AG09309 (cell line): ENCODE measurements at places on chromosomes 3 and 15.

- DNase-seq: no peak
Measured at GRCh38 chr15:96695426-96695825, 364.9 kb downstream of the NR2F2 start.

DNA sequence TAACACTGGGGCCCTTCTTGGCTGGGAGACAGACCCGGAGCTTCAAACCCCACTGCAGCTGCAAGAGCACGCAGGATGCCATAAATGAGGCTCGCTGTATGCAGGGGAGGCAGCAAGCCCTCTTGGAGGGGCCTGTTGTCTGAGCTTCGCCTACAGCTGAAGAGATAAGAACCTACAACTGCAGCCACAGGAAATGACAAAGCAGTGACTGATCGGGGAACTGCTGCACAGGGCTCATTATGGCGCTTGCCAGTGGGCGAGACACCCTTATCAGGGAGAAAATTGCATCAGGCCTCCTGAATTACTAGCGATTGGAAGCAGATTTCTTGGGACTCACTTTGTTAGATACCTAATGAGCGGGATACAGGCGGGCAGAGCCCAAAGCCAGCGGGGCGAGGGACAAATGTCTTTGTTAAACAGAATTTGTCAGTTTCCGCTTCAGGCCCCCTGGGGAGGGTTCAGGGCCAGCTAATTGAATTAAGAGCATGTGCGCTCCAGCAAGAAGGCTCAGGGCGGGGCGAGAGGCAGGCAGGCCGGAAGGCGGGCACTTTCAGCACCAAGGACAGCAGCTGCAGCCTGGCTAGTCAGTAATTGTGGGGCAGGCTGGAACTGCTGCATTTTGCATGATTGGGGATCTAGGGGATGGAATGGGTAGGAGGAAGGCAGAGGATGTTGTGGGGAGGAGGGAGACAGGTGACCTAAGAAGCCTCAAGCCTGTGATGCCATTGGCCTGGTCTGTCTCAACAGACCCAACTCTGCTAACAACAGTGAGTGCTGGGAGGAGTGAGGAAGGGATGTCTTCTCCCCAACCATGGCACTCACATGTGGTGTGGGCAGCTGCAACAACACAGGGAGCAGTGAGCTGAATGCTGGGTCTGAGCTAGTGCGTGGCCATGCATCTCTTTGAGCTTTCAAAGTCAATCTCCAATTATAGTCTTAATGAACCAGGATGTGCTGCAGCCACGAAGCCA lies 55.3 kb downstream of the CCDC33 start:
- peak; percentile 37 for DNase-seq

DNA sequence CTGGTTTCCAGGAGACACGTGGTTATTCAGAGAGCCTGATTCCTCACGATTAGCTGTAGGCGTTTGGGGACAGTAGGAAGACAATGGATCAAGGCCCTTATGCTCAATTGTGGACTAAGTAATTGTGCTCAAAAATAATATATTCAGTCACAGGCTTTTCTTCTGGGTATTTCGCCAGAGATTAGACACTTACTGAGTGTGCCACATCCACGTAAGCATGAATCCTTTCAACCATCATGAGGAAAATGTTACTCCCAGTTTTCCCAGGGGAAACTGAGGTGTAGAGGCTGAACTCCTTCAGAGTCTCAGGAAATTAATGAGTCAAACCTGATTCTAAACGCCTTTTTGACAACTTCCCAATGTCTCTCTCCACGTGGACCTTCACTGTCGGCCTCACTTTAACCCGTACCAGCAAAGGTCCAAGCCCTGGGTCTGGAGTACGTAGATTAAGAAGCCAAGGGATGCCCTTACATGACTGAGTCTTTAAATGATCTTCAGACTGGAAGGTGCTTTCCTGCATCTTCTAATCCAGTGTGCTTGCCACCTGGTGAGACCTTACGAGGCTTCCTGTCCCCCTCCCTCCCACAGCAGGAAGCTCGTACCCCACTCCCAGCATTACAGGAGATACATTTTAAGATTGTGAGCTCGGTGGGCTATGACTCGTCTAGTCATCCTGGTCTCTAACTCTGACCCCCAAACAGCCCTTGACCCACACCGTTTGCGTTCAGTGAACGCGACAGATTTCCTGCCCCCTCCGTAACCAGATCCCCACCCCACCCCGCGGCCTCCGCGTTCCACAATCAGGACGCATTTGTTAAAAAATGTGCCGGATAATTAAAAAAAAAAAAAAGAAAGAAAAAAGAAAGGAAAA lies 1.7 kb downstream of the PKM start:
- no peak for DNase-seq

- no peak for DNase-seq
Measured at GRCh38 chr3:37237252-37237651, 62.9 kb upstream of the LRRFIP2 start.

DNA sequence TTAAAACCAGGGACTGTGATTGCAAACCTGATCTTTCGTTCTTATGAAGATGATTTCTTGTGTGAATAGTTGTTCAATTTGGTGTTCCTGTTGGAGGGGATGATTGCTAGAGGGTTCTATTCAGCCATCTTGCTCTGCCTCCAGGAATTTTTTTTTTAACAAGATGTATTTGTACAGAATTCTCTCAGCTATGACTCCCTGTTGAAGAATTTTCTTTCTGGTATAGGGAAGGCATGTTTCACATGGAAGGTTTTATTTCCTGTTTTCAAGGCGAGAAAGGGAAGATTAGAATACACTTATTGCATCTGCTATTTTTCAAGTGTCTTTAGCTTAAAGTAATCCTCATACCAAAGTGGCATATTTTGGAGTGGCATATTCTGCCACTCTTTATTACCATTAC lies 5.6 kb upstream of the LRRC34 start:
- DNase-seq: no peak

GRCh38 chr15:76991048-76991447 lies 3.9 kb upstream of the PSTPIP1 start:
- DNase-seq: no peak

- no peak for DNase-seq
Measured at GRCh38 chr3:80733522-80734176, 965.9 kb upstream of the ROBO1 start.

- no peak for DNase-seq
Measured at GRCh38 chr3:139187154-139187553, 142.5 kb upstream of the PRR23C start.

- no peak for DNase-seq
Measured at GRCh38 chr3:71117572-71118247, 465.8 kb downstream of the FOXP1 start.

- no peak for DNase-seq
Measured at GRCh38 chr3:38097446-38098375, 39.2 kb downstream of the ACAA1 start.

DNA sequence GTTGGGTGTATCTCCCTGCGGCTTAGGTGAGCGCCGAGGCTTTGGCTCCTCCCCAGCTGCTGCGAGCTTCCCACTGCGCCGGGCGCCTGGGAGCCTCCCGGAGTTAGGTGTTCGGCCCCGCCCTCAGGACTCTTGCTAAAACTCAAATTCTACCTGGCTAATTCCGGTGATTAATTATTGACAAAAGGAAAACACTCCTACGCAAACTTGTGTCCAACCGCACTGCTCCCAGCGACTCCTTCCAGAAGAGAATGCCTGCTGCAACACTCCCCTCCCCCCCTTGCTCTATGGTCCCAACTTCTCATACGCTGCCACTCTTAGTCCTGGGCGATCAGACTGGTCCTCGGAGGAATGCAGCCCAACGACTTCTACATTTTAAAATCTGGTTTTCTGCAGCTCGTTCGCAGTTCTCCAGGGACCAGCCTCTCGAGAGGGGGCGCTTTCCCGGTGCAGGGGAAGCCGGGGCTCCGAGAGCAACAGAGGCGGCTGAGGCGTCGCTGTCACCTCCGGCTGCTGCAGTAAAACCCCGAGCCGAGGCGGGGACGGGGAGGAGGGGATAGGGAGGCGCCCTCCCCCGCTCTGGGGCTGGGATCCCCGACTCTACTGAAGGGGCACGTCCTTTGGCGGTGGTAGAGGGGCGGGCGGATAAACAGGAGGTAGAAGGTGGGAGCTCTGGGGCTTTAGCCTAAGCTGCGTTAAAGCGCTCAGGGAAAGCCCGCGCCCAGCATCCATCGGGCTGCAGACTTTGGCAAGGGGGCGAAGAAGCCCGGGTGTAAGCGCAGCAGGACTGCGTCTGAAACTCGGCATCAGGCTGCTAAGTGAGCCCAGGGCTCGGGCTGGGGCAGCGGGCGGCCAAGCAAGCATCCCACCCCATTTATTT lies at the start of gene SPTSSB:
TSS of gene SPTSSB (minus strand) at position 77 of the 880 bp plus-strand sequence. CDS start 25,194 bp downstream, outside the sequence.
- DNase-seq: no peak
